Left cardiac atrium (tissue), 4 donors: ENCODE measurements at places on chromosomes 13 and 19. TPM values are rescaled to one million over a fixed set of nuclear protein-coding genes. Genes with fewer than 3 reads are reported as not detected.

Gene RNF225
- not detected for total RNA-seq

Gene RGL3
- 15.1 TPM for total RNA-seq

Gene PDX1
- total RNA-seq = not detected

Gene CFD
- 277 TPM for total RNA-seq

Gene ZNF229
- total RNA-seq = 5.6 TPM

Gene C19orf12
- total RNA-seq = 52.0 TPM

Gene BRME1
- total RNA-seq = 0.62 TPM
